ENCODE measurements at places on chromosomes 2 and 18. TPM values are rescaled to one million over a fixed set of nuclear protein-coding genes. Genes with fewer than 3 reads are reported as not detected.

Gene CHN1
- 2.2 TPM for polyA plus RNA-seq

DNA sequence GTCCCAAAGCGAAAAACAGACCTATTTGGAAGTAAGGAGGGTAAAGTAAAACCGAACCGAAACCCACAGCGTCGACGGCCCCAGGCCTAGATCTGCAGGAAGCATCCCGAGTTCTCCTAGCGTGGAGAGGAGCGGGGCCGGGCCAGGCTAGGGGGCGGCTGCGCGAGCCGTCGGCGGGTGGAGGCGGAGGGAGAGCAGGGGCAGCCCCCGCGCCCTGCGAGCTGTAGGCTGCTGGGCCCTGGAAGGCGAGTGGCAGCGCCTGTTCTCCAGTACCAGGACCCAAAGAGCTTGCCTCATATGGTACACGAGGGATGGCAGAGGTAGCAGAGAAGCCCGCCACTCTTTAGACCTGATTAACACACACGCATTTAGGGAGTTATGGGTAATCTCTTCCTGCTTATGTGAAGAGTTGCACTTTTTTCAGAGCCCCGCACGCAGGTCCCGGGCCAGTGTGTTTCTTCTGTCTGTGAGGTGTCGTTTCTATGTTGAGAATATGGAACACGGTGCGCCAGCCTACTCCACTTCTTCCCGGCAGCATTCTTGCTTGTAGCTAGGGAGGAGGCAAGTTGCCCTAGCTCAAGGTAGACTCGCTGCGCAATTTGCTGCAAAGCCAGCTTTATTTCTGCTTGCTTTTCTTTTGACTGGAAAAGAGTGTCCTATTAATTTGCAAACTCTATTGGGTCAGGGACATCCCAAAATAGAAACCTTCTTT lies 71.1 kb downstream of the ARHGEF33 start:
- DNase-seq = no peak

Gene CCDC74A
- polyA plus RNA-seq = 3.7 TPM

- no peak for DNase-seq
These were observed 110.6 kb downstream of the NRP2 start for GRCh38 chr2:205792908-205793307.

- no peak for DNase-seq
These were observed 59.8 kb upstream of the IL1R1 start for GRCh38 chr2:102082571-102083392.

- DNase-seq = no peak
These were observed 8.6 kb downstream of the LRATD1 start for GRCh38 chr2:14641116-14641515.

- DNase-seq = no peak
These were observed 338.8 kb downstream of the PLCL1 start for GRCh38 chr2:198143156-198143555.

Gene TRABD2A
- polyA plus RNA-seq = 0.54 TPM

DNA sequence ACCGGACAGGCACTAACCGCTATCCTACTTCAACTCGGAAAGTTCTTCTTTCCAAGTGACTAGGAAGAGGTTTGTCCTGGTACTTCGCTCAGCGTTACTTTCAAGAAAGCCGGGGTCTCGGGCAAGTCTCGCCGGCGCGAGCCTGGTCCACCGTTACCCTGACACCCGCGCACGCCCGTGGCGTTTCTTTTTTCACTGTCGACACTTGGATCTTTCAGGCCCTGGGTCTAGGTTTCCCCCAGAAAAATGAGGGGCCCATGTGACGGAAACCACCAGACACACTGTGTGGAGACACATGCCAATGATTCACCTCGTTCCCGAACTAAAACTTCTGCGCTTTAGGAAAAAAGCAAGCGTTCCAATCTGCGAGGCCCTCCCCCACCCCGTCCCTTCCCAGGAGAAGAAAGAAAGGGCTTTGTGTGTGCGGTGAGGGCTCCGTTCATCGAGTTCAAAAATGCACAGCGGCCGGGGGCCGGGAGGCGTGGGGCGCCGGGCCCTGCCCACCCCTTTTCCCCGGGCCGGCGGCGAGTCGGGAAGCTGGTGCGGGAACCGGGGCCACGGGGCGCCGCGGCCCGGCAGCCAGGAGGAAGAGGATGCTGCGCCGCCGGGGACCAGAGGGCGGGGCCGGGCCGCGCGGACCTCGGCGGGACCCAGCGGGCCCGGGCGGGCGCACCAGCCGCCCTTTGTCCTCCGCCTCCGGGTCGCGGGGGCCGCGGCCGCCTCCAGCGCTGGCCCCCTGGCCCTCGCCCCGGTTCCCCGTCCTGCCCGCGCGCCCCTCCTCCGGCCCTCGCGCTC lies 2.6 kb downstream of the ZNF521 start:
- DNase-seq = no peak

Gene GALR1
- not detected for polyA plus RNA-seq

GRCh38 chr18:11809895-11810294 lies 41.3 kb upstream of the CHMP1B start:
- DNase-seq = no peak

DNA sequence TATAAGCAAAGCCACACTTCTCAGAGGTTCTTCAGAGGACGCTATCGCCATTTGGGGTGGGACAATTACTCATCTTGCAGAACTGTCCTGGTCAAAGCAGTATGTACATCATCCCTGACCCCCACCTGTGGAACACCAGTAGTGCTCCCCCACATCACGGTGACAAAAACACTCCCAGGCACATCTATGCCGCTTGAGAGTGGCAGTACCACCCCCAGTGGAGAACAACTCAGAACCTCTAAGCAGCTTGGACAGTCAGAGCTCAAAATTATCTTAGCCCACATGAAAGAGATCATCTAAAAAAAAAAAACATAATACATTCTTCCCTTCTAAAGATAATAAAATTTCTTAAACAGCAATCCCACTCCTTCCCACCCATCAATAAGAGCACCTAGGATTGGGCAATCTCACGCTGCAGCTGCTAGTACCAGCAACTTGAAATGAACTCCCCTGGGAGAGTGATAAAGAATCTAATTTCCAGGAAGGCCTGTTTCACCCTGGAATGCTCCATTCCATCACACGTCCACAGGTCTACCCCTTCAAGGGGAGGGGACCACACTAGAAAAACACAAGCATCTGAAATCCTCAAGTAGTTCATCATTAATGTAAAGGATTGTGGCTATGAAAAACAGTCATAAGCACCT lies 31.7 kb downstream of the LRP2 start:
- no peak for DNase-seq

- no peak for DNase-seq
These were observed 1.4 kb upstream of the BCL2 start for GRCh38 chr18:63320975-63321265.

Gene DES
- polyA plus RNA-seq = not detected

GRCh38 chr2:158781353-158781961 lies 13.7 kb upstream of the DAPL1 start:
- no peak for DNase-seq

- no peak for DNase-seq
These were observed 318.8 kb upstream of the TMEFF2 start for GRCh38 chr2:192513575-192513974.

DNA sequence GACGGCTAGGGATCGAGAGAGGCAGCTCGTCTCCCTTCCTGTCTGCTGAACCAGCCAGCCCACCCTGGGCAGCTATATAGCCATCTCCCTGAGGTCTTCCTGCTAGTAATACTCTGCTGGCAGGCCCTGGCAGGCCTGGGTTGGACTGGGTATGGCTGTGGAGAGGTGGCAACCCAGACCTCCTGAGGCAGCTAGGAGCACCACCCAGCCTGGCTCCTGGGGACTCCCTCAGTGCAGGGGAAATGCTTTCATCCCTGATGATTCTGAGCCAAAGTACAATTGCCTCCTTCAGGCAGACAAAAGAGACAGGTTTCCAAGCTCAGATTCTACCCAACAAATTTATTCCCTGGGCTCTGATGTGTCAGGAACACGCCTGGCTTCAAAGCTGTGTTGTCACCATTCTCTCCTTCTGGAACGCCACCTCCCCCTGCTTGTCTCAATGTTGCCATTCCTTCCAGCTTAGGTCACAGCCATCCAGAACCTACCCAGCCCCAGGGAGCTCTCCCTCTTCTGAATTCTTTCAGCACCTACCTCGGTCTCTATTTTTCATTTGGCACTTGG lies 4.7 kb upstream of the DNAJB2 start:
- peak; percentile 96 for DNase-seq

- DNase-seq = no peak
These were observed 145.1 kb downstream of the B3GNT2 start for GRCh38 chr2:62340994-62341484.

GRCh38 chr2:70479816-70480215 lies 73.8 kb downstream of the TGFA start:
- DNase-seq = no peak

Gene TCF23
- polyA plus RNA-seq = not detected

- DNase-seq = peak; percentile 50
These were observed 275.3 kb upstream of the NCKAP5 start for GRCh38 chr2:133843551-133843950.

Gene MOCOS
- 2.2 TPM for polyA plus RNA-seq

Gene SPP2
- not detected for polyA plus RNA-seq

GRCh38 chr2:158321264-158321663 lies 135.3 kb downstream of the CCDC148 start:
- DNase-seq = peak; percentile 15

DNA sequence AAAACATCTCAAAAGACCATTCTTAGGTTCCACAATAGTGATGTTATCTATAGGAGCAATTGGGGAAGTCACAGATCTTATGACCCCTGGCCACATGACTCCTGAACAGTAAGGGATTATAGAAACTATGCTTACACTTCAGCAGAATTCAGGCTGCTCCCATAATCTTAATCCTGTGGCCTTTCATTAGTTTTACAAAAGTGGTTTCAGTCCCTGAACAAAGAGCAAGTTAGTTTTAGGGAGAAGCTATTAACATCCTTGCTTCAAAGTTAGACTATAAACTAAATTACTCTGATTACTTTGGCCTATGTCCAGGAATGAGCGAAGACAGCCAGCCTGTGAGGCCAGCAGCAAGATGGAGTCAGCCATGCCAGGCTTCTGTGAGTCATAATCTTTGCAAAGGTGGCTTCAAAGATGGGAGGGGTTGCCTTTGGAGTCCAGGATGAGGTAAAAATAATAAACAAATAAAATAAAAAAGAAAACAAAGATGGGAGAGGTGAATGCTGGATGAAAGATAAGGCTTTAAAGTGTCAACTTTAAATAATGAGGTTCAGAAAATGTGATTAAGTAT lies 168.7 kb upstream of the NDUFV2 start:
- no peak for DNase-seq

- no peak for DNase-seq
These were observed 104.8 kb upstream of the CDH19 start for GRCh38 chr18:66708646-66709045.

GRCh38 chr2:220078439-220078838 lies 451.0 kb downstream of the SLC4A3 start:
- DNase-seq = no peak

- DNase-seq = no peak
These were observed 280.7 kb upstream of the VWC2L start for GRCh38 chr2:214130114-214130513.

Gene CYP1B1
- polyA plus RNA-seq = 1.6 TPM

Gene CCL20
- 0.70 TPM for polyA plus RNA-seq

Gene SCN2A
- 0.91 TPM for polyA plus RNA-seq

DNA sequence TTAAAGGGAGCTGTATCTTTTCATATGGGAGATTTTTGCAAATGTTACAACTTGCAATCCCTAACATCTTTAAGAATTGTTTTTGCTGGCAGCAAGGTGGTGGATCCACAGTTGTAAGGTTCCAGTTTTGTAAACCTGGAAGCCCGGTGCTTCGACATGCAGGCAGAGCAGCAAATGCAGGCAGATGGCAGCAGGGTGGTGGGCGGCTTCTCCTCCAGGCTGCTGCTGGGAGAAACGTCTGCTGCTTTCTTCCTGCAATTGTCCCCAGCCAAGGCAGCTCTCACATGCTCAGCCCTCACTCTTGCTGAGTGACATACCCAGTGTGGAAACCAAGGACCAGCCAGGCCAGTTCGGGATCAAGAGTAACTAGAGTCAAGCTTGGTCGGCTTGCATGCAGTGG lies 166.0 kb downstream of the SEPTIN10 start:
- no peak for DNase-seq

GRCh38 chr2:165494573-165494972 lies 25.1 kb downstream of the CSRNP3 start:
- DNase-seq = no peak

Gene DCC
- not detected for polyA plus RNA-seq

Gene BUB1
- 3.8 TPM for polyA plus RNA-seq

GRCh38 chr2:196449083-196449482 lies 190.4 kb upstream of the CCDC150 start:
- DNase-seq = no peak

GRCh38 chr18:48754993-48755473 lies 195.7 kb downstream of the SMAD7 start:
- DNase-seq = no peak

Gene KCNG2
- polyA plus RNA-seq = not detected

GRCh38 chr2:218028562-218029348 lies 26.0 kb upstream of the TNS1 start:
- no peak for DNase-seq

GRCh38 chr2:196925768-196926561 lies 542 bp downstream of the PGAP1 start:
- DNase-seq = no peak

- DNase-seq = no peak
These were observed 167.1 kb upstream of the KYNU start for GRCh38 chr2:142710336-142710735.

Gene SKOR2
- polyA plus RNA-seq = not detected

Gene XDH
- 40.6 TPM for polyA plus RNA-seq

DNA sequence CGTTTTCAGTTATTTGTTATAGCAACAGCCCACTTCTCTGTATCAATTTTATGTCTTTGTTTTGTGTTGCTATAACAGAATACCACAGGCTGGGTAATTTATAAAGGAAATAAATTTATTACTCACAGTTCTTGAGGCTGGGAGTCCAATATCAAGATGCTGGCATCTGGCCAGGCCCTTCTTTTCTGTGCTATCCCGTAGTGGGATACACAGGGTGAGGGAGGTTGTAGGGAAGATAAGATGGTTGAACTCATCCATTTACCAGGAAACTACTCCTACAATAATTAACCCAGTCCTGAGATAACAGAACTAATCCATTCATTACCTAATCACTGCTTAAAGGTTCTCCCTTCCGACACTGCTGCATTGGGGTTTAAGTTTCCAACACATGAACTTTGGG lies 220.7 kb downstream of the TPGS2 start:
- DNase-seq = no peak

Gene NEURL3
- 0.06 TPM for polyA plus RNA-seq

GRCh38 chr2:221104361-221104811 lies 467.7 kb downstream of the EPHA4 start:
- DNase-seq = no peak

Gene CPSF3
- 21.1 TPM for polyA plus RNA-seq

- DNase-seq = no peak
These were observed 212.0 kb upstream of the BOD1L2 start for GRCh38 chr18:56934906-56935305.

GRCh38 chr18:10242936-10243680 lies 211.3 kb upstream of the APCDD1 start:
- no peak for DNase-seq

- no peak for DNase-seq
These were observed 733 bp upstream of the CXCR2 start for GRCh38 chr2:218125095-218125494.

- DNase-seq = no peak
These were observed 14.6 kb downstream of the ITM2C start for GRCh38 chr2:230879271-230879882.

Gene TSPYL6
- not detected for polyA plus RNA-seq
